ENCODE measurements at places on chromosomes 2 and 18.

DNA sequence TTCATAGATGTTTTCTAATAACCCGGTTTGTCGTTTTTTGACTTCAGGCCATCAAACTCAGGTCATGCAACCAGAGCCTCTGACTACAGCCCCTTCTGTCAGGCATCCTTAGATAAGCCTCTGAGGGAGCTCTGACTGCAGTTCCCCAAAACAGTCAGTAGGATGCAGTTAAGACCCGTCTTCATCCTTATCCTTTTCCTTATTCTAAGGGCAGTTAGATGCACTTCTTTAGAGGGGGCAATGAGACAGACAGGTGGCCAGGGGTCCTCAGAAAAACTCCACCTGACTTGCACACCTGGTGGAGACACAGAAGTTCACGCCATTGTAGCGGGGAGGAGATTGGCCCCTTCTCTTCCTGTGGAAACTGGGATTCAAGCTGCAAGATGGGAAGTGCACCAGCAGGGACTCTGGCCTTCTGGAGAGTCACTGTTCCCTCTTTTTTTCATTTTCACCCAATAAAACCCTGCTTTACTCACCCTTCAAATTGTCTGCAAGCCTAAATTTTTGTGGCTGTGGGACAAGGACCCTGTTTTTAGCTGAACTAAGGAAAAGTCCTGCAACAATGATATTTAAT is 104.8 kb upstream of the TFPI start:
- DNase-seq = no peak

- no peak for DNase-seq
Measured at GRCh38 chr2:157471078-157471477, 27.2 kb upstream of the CYTIP start.

DNA sequence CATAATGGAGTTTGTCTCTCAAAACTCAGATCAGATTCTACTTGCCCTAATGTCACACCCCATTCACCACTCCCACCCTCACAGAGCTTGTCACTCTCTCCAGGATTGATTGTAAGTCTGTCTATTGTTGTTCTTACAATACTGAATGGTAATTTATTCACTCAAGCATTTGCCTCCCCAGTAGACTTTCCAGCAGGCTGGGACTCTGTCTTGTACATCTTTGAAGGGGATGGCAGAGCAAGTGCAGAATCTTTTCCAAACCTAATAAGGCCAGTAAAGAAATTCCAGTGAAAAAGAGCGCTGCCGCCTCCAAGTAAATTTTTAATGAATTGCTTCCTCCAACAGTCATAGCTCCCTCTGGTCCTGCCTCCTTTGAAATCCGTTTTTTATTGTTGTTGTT is 56.9 kb downstream of the RBM43 start:
- no peak for DNase-seq

GRCh38 chr18:7848054-7848412 is 280.9 kb downstream of the PTPRM start:
- DNase-seq = no peak

- no peak for DNase-seq
Measured at GRCh38 chr18:77057006-77057395, 75.6 kb downstream of the MBP start.

DNA sequence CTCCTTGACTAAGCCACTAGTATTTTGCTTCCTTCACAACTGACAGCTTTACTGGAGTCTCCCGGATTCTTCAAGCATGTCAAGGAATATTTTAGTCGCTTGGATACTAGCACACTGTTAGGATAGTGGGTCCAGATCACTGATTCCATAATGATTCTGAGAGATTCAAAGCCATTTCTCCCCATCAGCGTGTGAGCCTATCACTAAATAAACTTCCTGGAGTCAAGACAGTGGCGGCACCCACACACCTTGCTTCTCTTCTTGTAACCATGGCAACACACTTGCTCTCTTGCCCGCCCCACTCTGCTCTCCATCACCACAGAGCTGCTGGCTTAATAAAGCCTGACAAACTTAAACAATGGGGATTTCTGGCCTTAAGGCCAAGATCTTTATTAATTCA is 245.1 kb downstream of the LRRTM1 start:
- no peak for DNase-seq

All from effector CD8-positive, alpha-beta T cell (primary cell).